ENCODE measurements at places on chromosomes 16 and 17.
A peak's percentile ranks its signal among the peaks of the same experiment; 100 is the strongest.

- DNase-seq: peak; percentile 46
Measured at GRCh38 chr17:29138184-29138955, 41.8 kb downstream of the MYO18A start.

GRCh38 chr16:81654346-81654745 lies 124.7 kb upstream of the PLCG2 start:
- peak; percentile 15 for DNase-seq

DNA sequence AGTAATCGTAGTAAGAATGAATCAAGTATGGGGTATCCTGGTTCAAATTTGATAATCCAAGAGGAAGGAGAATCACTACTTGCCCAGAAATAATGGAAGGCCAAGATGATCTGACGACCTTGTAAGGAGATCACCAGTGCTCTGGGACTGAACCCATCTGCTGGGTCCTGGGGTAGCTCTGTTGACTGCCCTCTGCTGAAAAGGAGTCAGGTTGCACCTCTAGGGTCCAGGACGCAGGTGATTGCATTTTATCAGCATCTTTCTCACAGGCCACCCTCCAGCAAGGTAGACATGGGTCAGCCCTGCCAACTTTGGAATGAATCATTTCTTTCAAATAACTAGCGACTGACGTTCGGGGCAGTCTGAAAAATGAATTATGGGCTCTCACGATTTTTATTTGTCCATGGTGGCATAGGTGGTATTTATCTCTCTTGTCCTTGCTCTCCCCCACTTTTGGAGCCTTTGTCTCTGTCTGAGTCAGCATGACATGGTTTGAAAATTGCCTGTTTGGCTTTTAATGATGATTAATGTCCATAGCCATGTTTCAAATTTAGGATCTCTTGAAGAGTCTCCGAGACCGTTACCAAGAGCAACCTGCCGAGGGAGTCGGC lies 163.7 kb downstream of the MSI2 start:
- no peak for DNase-seq

- no peak for DNase-seq
Measured at GRCh38 chr17:33154869-33155455, 138.1 kb downstream of the ASIC2 start.

DNA sequence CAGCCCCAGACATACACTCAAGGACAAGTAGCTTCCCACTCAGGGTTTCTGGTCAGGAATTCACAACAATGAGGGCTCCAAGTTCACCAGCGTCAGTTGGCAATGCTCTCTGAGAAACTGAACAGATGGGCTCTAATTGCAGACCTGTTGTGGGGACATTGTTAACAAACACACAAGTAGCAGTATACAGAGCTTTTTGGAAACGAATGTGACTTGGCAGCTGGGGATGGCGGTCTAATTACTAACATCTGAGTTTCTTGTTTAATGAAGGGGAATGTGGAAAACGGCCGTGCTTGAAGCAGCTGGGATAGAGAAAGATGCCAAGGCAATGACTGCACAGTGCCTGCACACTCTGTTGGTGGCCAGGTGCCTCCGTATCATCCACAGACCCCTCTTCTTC lies 316.1 kb upstream of the IRX3 start:
- DNase-seq: no peak

DNA sequence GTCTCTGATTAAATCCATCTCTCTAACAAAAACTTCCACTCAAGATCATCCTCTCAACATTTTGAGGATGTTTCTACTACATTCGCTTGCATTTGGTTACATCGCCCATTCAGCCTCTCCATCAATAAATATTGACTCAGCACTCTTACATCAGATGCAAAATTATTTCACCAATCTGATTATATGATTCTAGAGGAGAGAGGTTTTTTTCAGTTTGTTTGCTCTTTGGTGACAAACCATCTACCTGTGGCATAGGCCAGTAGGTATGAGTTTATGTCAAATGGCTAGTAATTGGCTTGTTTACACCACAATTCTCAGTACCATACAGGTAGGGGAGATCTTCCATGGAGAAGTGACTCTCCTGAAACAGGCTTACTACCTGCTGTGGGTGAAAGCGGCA lies 52.3 kb downstream of the TOX3 start:
- no peak for DNase-seq

DNA sequence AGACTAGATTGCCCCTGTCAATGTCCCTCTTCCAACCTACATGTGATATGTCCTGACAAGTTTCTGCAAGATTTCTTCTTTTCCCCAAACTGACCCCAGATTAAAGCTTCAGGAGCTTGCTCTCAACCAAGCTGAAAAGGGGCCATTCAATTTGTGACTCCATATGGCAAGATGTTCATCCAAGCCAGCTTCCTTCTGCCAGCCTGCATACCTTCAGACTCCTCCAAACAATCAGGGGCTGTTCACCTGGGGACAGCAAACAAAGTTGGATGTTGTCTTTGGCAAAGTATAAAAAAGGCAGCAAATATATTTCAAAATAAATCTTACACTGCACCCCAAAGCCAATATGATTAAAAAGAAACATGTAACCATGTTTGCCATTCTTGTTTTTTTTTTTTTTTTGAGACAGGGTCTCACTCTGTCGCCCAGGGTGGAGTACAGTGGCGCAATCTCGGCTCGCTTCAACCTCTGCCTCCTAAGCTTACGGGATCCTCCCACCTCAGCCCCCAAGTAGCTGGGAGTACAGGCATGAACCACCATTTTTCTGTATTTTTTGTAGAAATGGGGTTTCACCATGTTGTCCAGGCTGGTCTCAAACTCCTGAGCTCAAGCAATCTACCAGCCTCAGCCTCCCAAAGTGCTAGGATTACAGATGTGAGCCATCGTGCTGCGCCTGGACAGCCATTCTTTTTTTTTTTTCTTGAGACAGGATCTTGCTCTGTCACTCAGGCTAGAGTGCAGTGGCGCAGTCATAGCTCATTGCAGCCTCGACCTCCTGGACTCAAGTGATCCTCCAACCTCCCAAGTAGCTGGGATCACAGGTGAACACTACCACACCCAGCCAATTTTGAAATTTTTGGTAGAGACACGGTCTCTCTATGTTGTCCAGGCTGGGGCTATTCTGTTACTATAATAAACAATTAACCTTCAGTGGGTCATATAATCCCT lies 50.0 kb upstream of the AKAP1 start:
- no peak for DNase-seq

GRCh38 chr16:48447940-48448536 lies 62.8 kb upstream of the SIAH1 start:
- DNase-seq: no peak

- no peak for DNase-seq
Measured at GRCh38 chr17:74851612-74852236, 8.0 kb downstream of the GRIN2C start.

DNA sequence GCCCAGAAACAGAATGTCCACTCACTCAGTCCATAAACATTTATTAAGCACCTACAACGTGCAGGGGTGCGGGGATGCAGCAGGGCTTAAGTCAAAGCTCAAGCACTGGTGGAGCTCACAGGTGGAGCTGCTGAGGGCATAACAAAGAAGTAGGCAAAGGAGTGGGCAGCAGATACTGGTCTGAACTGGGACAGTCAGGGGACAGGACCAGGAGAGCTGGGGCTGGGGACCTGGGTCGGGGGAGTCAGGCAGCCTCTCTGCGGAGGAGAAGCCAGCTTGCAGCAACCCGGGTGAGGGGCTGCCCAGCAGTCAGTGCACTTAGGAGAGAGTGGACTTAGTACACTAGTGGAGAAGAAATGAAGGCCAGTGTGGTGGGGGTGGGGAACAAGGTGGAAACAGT lies 10.0 kb upstream of the TNFRSF13B start:
- no peak for DNase-seq

DNA sequence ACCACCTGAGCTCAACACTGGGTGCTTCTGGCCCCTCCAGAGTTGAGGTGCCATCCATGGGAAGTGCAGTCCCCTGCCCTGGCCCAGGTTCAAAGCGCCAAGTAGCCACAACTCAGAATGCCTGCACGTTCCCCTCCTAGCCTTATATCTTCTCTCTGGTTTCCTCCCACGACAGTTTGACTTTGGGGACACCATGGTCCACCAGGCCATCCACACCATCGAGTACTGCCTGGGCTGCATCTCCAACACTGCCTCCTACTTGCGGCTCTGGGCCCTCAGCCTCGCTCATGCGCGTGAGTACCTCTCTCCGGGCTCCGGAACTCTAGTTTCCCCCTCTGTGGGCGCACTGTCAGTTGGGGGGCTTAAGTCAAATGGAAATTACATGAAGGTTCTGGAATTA lies 22.4 kb upstream of the NAGLU start:
- DNase-seq: no peak

- DNase-seq: no peak
Measured at GRCh38 chr16:5216441-5217080, 119.0 kb upstream of the EEF2KMT start.

DNA sequence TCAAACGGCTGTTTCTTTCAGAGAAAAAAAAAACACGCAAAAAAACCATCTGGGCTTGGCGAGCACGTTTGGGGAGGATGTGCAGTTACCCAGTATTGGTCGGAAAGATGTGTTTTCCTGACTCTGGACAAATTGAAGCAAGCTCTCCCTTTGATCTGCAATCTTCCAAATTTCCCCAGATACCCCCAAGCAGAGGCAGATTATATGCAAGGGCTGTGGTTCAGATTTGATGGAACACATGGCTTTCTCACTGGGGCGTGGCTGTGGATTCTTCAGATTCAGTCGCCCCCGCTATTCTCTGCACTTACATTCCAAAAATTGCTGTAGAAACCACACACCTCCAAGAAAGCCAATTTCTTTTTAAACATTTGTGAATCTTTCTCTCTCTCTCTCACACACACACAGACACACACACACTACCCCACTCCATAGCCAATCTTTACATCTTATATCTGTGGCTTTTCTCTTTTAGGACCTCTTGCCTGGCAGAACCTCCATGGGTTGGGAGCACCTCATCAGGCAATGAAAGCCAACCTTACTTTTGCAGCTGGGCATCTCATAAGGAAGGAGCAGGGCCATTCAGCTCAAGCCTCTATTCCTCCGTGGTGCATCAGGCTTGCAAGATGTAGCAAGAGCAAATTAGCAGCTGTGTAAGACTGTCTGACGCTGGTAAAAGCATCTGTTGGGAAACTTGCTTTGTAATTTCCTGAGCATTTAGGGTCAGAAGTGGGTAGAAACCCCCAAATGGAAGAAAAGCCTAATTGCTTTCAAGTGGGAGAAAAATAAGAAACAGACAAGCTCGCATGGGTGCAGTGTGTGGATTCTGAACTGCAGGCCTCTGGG lies 103.9 kb upstream of the FAM20A start:
- DNase-seq: peak; percentile 44

GRCh38 chr17:68759343-68760140 lies 158.4 kb upstream of the FAM20A start:
- DNase-seq: peak; percentile 91

GRCh38 chr17:2089021-2089422 lies 34.1 kb downstream of the HIC1 start:
- DNase-seq: no peak

DNA sequence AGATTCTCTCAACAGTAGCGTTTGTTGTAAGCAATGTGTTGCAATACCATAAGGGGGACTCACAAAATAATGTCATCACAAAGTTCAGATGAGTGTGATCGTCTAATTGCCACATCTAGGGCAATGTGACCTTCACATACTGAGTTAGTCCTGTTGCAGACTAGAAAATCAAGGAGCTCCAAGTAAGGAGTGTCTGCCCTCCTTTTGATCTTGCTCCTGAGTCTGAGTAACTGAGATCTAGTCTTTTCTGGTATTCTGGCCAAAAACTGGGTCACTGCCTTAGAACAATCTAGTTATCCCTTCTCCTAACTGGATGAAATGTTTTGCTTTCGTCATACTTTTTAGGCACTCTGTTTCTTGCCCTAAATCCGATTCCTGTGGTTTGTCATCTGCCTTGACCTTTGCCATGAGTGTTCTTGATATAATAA lies 712.1 kb downstream of the CDH11 start:
- no peak for DNase-seq

DNA sequence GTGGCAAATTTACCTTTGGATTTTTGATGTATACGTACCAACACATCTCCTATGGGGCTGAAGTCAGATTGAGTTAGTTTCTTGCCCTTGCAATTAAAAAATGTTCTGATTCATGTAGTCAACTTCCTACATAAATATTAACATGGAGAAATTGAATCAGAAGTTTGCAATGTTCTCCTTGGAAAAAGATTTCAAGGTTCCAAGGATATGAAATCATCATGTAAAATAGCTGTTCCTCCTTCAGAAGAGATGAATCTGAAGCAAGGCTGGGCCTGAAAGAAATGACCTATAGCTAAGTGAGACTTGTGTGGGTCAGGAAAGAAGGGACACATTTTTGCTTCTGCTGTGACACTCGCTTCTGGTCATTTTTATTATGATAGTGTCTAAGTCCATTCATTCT lies 131.7 kb downstream of the RGS9 start:
- peak; percentile 29 for DNase-seq

DNA sequence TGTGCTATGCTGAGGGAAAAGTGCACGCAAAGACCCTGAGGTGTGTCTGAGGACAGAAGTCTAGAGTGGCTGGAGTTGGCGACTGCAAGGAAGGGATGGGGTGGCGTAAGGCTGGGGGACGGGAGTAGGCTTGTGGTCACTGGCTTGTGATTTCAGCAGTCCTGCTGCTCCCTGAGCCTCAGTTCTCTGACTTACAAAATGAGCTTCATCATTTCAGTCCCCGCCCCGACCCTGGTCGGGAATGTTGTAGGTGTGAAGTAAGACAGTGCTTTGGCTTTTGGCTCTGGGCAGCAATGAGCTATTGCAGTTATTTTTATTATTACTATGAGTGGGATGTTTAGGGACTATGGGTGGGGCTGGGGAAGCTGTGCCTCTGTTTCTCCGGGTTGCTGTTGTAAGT lies 8.6 kb downstream of the ADGRG1 start:
- no peak for DNase-seq

DNA sequence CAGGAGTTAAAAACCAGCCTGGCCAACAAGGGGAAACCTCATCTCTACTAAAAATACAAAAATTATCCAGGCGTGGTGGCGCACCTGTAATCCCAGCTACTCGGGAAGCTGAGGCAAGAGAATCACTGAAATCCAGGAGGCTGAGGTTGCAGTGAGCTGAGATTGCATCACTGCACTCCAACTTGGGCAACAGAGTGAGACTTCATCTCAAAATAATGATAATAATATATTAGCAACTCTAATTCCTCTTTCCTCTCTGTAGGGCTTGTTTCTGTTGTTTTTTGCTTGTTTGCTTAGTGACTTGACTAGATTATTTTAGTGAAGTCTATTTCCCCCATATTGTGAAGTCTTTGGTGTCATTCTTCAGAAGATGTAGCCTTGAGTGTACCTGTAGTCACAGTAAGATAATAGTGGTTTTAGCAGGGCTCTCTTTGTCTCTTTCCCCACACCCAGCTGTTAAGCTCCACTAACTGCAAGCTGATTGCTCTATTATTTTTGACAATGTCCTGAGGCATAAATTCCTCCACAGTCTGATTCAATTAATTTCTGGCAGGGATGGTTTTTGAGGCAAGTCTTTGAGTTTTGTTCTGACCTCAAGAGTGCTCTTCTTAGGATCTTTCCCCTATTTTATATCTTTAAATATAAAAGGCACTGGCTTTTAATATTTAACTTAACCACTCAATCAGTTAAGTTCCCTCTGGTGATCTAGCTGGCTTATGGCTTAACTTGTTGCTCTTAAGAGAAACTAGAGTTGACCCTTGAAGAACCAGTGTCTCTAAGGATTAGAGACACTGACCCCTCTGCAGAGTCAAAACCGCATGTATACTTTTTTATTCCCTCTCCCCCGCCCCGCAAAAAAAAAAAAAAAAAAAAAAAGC lies 18.6 kb upstream of the TNFSF12 start:
- no peak for DNase-seq

- DNase-seq: no peak
Measured at GRCh38 chr16:80741724-80742123, 62.7 kb downstream of the CDYL2 start.

All from HFFc6 (cell line).